ENCODE measurements at places on chromosomes 12 and 14. TPM values are rescaled to one million over a fixed set of nuclear protein-coding genes. Genes with fewer than 3 reads are reported as not detected.

The ZDHHC22 gene
- not detected for polyA plus RNA-seq

The TDRD9 gene
- polyA plus RNA-seq: not detected

The AMN gene
- polyA plus RNA-seq: 9.8 TPM

The NGDN gene
- 131 TPM for polyA plus RNA-seq

The KRT72 gene
- not detected for polyA plus RNA-seq

The KRT2 gene
- not detected for polyA plus RNA-seq

The PGF gene
- polyA plus RNA-seq: 10.7 TPM

The CIROP gene
- polyA plus RNA-seq: 0.14 TPM

The SIRT4 gene
- 4.8 TPM for polyA plus RNA-seq

- no peaks in the 10 kb centered on the region for H3K36me3 ChIP-seq
- no peak overlapping the region for H3K27ac ChIP-seq
- H3K4me3 ChIP-seq: no peak overlapping the region
- no peaks in the 10 kb centered on the region for H3K4me1 ChIP-seq
Measured at GRCh38 chr14:51084962-51085361, 9.9 kb downstream of the TRIM9 start.

- H3K4me1 ChIP-seq: no peaks in the 10 kb centered on the region
- no peak overlapping the region for H3K27ac ChIP-seq
- no peak for DNase-seq
- H3K27me3 ChIP-seq: peaks cover 82% of the 10 kb centered on the region
- no peaks in the 10 kb centered on the region for H3K36me3 ChIP-seq
Measured at GRCh38 chr14:104143521-104144452, 5.4 kb downstream of the KIF26A start.

- H3K4me1 ChIP-seq: peaks cover 22% of the 10 kb centered on the region
- H3K27ac ChIP-seq: no peak overlapping the region
- H3K27me3 ChIP-seq: no peaks in the 10 kb centered on the region
- no peaks in the 10 kb centered on the region for H3K36me3 ChIP-seq
- no peak overlapping the region for H3K4me3 ChIP-seq
Measured at GRCh38 chr12:106022568-106023012, 116.2 kb downstream of the NUAK1 start.

- H3K4me1 ChIP-seq: peaks cover 2% of the 10 kb centered on the region
- H3K4me3 ChIP-seq: no peak overlapping the region
- no peak for DNase-seq
- H3K27me3 ChIP-seq: no peaks in the 10 kb centered on the region
- no peaks in the 10 kb centered on the region for H3K36me3 ChIP-seq
Measured at GRCh38 chr12:102349079-102349478, 131.3 kb downstream of the IGF1 start.

- no peaks in the 10 kb centered on the region for H3K27me3 ChIP-seq
- no peaks in the 10 kb centered on the region for H3K4me1 ChIP-seq
- no peak overlapping the region for H3K27ac ChIP-seq
- DNase-seq: no peak
- H3K36me3 ChIP-seq: no peaks in the 10 kb centered on the region
Measured at GRCh38 chr12:40238266-40238902, 13.6 kb downstream of the LRRK2 start.

GRCh38 chr12:90243211-90243610 is 534.6 kb upstream of the ATP2B1 start:
- H3K4me3 ChIP-seq: no peak overlapping the region
- H3K36me3 ChIP-seq: no peaks in the 10 kb centered on the region
- no peak overlapping the region for H3K27ac ChIP-seq
- DNase-seq: no peak

- H3K27ac ChIP-seq: no peak overlapping the region
- H3K4me1 ChIP-seq: peaks cover 9% of the 10 kb centered on the region
- H3K4me3 ChIP-seq: no peak overlapping the region
- DNase-seq: no peak
Measured at GRCh38 chr14:76696791-76697190, 64.5 kb upstream of the VASH1 start.

DNA sequence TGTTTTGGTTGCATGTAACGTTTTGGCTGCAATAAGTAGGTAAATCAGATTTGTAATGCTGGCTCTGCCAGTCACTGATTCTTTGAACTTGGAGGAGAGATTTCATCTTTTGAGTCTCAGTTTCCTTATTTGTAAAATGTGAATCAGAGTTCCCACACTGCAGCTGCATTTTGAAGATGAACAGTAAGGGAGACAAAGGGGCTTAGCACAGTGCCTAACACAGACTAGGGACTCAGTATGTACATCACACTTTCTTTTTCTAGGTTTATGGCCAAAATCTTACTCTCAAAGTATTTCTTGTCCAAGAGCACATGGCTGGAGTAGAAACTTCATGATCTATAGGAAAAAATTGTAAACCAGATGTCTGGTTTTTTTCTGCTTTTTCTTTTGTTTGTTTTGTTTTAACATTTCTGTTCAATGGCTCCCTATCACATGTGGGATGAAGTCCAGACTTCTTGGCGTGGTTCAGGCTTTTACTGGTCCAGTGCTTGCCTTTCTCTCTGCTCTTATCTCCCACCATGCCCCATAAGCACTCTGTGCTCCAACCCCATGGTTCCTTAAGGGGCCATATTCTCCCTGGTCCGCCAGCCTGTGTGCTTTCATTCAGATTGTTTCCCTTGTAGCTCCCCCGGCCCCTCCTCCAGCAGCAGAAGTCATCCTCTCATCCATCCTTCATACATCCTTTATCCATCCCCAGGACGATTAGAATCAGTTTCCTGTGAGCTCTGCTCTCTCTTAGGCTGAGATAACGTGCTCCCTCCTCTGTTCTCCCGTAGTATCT is 58.0 kb downstream of the SYNE2 start:
- no peaks in the 10 kb centered on the region for H3K27me3 ChIP-seq
- no peak for DNase-seq
- H3K36me3 ChIP-seq: no peaks in the 10 kb centered on the region
- H3K27ac ChIP-seq: no peak overlapping the region

DNA sequence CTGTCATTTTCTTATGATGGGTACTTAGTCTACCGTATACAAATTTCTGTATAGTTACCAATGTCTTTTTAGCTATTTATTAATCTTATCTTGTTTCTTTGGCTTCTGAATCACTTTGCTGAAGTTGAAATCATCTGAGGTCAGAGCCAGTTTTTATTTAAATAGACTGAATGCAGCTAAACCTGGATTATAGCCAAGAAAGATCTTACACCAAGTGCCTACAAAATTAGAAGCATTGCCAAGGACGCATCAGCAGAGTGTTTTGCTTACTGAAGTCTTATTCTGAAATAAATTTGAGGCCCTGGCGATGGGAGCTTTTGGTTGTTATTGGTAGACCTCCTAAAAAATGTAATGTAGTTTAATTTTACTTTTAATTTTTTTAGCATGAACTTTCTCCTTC is 128.2 kb downstream of the RGS6 start:
- no peak overlapping the region for H3K27ac ChIP-seq
- H3K27me3 ChIP-seq: no peaks in the 10 kb centered on the region
- no peaks in the 10 kb centered on the region for H3K4me1 ChIP-seq
- DNase-seq: no peak

GRCh38 chr12:62859321-62859737 is 75.6 kb downstream of the PPM1H start:
- no peak overlapping the region for H3K27ac ChIP-seq
- H3K4me1 ChIP-seq: peaks cover 20% of the 10 kb centered on the region
- no peaks in the 10 kb centered on the region for H3K36me3 ChIP-seq
- no peaks in the 10 kb centered on the region for H3K27me3 ChIP-seq

- H3K4me3 ChIP-seq: no peak overlapping the region
- H3K4me1 ChIP-seq: peaks cover 41% of the 10 kb centered on the region
- H3K27me3 ChIP-seq: no peaks in the 10 kb centered on the region
- H3K36me3 ChIP-seq: no peaks in the 10 kb centered on the region
Measured at GRCh38 chr14:53452005-53452673, 299.0 kb upstream of the DDHD1 start.

DNA sequence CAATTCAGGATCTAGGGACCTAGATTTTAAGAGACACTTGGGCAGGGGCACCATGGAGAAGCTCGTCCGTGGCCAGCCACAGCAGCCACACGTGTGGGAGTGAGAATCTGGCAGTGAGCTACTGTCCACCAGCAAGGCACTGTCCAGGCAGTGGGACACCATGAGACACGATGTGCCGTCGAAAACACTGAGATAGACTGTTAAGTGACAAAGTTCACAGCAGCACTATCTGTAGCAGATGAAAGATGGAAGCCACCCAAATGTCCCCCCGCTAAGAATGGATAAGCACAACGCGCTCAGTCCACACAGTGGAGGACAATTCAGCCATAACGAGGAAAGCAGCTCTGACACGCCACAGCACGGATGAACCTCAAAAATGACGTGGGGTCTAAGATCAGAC is 19.7 kb downstream of the RILPL1 start:
- no peak overlapping the region for H3K4me3 ChIP-seq
- peak overlapping the region; percentile 48 for H3K27ac ChIP-seq
- peaks cover 45% of the 10 kb centered on the region for H3K36me3 ChIP-seq

GRCh38 chr12:29104516-29104915 is 44.6 kb upstream of the FAR2 start:
- no peak overlapping the region for H3K4me3 ChIP-seq
- H3K36me3 ChIP-seq: no peaks in the 10 kb centered on the region
- H3K4me1 ChIP-seq: no peaks in the 10 kb centered on the region
- H3K27ac ChIP-seq: no peak overlapping the region
- no peak for DNase-seq

DNA sequence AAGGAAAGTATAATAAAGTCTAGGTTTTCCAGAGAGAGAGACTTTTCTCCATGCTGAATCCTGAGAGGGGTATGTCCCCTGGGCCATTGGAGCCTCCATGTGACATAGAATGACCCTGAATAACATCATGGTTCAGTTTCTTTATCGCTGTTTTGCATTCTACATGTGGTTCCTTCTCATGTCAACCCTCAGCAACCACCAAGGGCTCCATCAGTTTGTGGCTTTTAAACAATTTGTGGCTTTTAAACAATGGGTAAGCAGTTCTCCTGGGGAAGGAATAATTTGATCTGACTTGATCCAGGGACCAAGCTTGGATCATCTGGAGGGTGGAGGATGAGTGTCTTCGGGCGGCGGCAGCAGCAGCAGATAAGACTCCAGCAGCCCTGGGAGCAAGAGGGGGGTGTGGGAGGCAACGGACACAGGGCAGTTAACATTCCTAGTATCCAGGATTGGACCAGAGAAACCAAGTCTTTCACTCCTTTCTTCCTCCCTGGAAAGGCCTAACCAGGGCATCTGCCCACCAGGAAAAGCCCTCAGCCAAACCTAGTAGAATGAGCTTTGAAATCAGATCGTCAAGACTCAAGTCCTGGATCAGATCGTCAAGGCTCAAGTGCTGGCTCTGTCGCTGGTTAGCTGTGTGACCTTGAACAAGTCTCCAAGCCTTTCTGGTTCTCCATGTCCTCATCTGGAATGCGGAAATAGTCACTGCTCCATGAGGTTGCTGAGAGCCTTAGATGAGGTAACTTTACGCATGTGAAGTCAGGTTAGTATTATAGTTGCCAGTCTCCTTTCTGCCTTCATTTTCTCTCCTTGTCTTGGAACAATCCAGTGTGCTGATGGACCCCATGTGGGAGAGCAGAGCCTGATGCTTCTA is 27.8 kb upstream of the FAM222A start:
- no peak for DNase-seq
- no peak overlapping the region for H3K27ac ChIP-seq
- no peaks in the 10 kb centered on the region for H3K27me3 ChIP-seq
- no peak overlapping the region for H3K4me3 ChIP-seq
- H3K4me1 ChIP-seq: peaks cover 32% of the 10 kb centered on the region

DNA sequence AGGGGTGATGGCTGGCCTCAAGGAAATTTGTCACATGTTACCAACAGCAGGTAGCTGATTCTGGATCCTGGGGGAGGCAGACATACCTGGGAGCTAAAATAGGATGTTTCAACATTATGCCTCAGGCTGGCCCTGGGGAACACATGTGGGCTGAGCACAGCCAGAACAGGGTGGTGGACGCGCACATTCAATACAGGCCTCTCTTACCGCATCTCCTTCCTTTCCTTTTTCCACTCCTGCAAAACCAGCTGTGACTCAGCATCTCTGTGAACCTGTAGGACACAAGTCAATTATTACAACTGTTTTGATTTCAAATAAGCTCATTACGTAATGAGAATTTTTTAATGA is 61.0 kb downstream of the NT5DC3 start:
- H3K4me3 ChIP-seq: no peak overlapping the region
- H3K36me3 ChIP-seq: peaks cover 61% of the 10 kb centered on the region
- H3K27ac ChIP-seq: no peak overlapping the region

- H3K36me3 ChIP-seq: peaks cover 28% of the 10 kb centered on the region
- no peak overlapping the region for H3K4me3 ChIP-seq
- H3K27ac ChIP-seq: no peak overlapping the region
- H3K27me3 ChIP-seq: no peaks in the 10 kb centered on the region
- DNase-seq: no peak
Measured at GRCh38 chr14:99413172-99413571, 67.5 kb downstream of the SETD3 start.

GRCh38 chr12:68481181-68481941 is 129.3 kb upstream of the RAP1B start:
- no peak overlapping the region for H3K4me3 ChIP-seq
- H3K36me3 ChIP-seq: no peaks in the 10 kb centered on the region
- no peaks in the 10 kb centered on the region for H3K4me1 ChIP-seq
- H3K27me3 ChIP-seq: no peaks in the 10 kb centered on the region
- no peak for DNase-seq
- H3K27ac ChIP-seq: no peak overlapping the region

GRCh38 chr12:52487211-52487610 is 5.8 kb downstream of the KRT6A start:
- H3K4me3 ChIP-seq: no peak overlapping the region
- H3K4me1 ChIP-seq: no peaks in the 10 kb centered on the region
- no peak overlapping the region for H3K27ac ChIP-seq
- DNase-seq: no peak
- peaks cover 9% of the 10 kb centered on the region for H3K27me3 ChIP-seq

- DNase-seq: no peak
- H3K27ac ChIP-seq: no peak overlapping the region
- H3K27me3 ChIP-seq: no peaks in the 10 kb centered on the region
- no peaks in the 10 kb centered on the region for H3K4me1 ChIP-seq
- H3K4me3 ChIP-seq: no peak overlapping the region
- no peaks in the 10 kb centered on the region for H3K36me3 ChIP-seq
Measured at GRCh38 chr14:106141242-106142220, 615.1 kb downstream of the TMEM121 start.

- peaks cover 72% of the 10 kb centered on the region for H3K36me3 ChIP-seq
- H3K27ac ChIP-seq: peak overlapping the region; percentile 5
- peaks cover 42% of the 10 kb centered on the region for H3K4me1 ChIP-seq
- no peaks in the 10 kb centered on the region for H3K27me3 ChIP-seq
Measured at GRCh38 chr14:23069413-23069806, 12.1 kb upstream of the CDH24 start.

DNA sequence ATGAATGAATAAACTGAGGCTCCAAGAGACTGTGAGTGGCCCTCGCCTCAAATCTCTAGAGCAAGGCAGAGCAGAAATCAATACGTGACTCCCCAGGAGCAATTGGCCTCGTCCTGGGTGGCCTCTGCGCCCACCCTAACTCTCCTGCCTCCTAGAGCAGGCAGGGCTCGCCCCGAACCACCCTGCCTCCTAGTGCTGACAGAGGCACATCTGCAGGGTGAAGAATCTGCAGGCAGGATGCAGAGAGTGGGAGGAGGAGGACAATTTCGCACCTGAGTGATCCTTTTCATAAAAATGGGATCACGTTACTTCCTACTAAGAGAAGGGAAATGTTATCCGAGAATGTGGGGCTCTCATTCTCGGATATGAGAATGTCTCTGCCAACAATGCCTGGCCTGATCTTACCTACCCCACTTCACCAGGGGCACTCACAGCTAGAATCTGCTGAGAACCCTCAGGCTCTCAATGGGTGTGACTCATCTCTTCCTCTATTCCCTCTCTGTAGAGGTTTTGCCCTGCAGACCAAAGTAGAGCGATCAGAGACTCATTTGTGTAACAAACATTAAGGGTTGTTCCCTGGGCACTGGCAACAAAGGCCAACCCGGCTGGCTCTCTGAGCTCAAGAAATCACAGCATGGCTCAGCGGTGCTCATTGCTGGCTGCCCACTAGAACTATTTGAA is 61.7 kb upstream of the BCL2L14 start:
- DNase-seq: no peak
- peaks cover 28% of the 10 kb centered on the region for H3K27me3 ChIP-seq
- H3K27ac ChIP-seq: no peak overlapping the region
- H3K36me3 ChIP-seq: no peaks in the 10 kb centered on the region
- no peak overlapping the region for H3K4me3 ChIP-seq

Data from HepG2 (cell line).